ENCODE measurements at places on chromosomes 16 and 17. TPM values are rescaled to one million over a fixed set of nuclear protein-coding genes. Genes with fewer than 3 reads are reported as not detected.

DNA sequence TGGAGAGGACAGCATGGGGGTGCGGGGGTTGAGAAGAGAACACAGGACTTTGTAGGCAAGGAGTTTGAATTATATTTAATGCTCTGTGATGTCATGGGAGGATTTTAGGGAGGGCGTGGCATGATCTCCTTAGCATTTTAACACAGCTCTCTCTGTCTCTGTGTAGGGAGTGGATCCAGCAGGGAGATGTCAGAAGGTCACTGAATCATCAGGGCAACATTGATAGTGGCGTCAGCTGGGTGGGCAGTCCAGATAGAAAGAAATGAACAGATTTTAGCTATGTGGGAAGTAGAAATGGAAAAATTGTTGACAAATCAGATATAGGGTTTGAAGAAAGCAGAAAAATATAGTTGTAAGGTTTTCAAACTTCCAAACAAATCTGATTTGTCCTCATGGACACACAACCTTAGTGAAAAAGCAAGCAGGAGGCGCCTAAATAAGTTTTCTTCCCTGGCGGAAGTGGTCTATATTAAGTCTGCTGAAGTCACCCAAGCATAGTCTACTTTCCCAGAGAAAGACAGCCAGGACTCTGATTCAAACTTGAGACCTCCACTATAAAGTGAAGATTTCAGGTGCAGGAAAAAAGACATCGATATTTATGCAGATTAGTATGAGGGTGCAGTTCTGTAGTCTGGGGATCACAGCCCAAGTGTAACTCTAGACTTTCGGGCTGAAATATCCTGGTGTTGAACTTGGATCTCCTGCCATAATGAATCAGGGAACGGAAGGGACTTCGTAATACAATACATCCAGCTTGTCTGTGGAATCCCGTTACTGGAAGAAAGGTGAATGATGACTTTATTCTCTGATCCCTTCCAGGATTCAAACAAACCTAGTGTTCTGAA lies 10.1 kb upstream of the PCTP start:
- no peak for DNase-seq

MRPL45 gene
- 28.9 TPM for total RNA-seq

IRX6 gene
- total RNA-seq: 6.1 TPM

- no peak for DNase-seq
Observed at GRCh38 chr16:68319185-68319908, 8.5 kb downstream of the PRMT7 start.

GRCh38 chr16:74052016-74052415 lies 244.6 kb upstream of the PSMD7 start:
- no peak for DNase-seq

GRCh38 chr16:69423189-69423588 lies 1.2 kb upstream of the CYB5B start:
- no peak for DNase-seq

Measured in upper lobe of left lung (tissue), 6 donors.